ENCODE measurements at places on chromosomes 4 and X.

- DNase-seq: no peak
Measured at GRCh38 chr4:176784816-176785215, 7.9 kb downstream of the VEGFC start.

- peak; percentile 90 for DNase-seq
Measured at GRCh38 chr4:85776579-85776978, 301.6 kb downstream of the ARHGAP24 start.

GRCh38 chrX:86829786-86830185 lies 681.5 kb downstream of the DACH2 start:
- no peak for DNase-seq

DNA sequence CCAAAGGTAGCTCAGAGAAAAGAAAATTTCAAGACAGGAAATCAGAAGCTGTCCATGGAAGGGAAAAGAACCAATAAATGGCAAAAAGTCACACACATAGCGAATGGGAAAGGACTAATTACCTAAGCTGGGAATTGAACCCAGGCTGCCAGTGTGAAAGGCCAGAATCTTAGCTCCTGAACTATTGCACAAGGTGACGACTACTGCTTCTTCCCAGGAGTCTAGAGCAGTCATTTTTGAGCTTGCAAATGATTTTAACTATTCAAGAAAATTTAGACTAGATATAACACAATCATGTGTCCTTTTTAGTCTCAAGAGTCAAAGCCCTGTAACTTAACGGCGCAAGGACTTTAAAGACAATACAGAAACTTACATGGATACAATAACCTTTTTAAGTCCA lies 34.1 kb upstream of the ZNF81 start:
- DNase-seq: no peak

DNA sequence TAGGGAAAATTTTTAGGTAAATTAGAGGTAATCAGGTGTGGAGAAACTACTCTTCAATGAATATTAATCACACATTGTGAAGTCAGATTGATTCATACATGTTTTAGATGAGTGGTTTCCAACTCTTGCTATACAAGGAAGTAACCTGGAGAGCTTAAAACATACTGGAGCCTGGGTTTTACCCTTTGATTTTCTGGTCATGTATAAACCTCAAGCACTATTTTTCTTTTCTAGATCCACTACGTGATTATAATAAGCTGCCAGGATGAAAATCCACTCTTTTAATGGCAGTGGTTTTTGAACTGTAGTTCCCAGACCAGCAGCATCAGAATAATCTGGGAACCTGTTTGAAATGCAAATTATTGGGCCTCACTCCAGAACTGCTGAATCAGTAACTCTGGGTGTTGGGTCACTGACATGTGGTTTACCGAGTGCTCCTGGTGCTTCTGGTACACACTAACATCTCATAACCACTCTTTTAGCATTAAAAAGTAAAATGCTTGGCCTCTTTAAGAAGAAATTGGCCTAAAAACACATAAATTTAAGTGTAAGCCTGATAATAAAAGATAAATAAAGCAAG lies 63.4 kb downstream of the DCAF12L1 start:
- DNase-seq: no peak
